Activated T-cell treated with anti-CD3 and anti-CD28 coated beads for 1 hour (primary cell): ENCODE measurements at places on chromosomes 11 and 22.

GRCh38 chr11:113764527-113765219 is 8.8 kb downstream of the ZW10 start:
- no peak for DNase-seq

GRCh38 chr11:19703211-19703610 is 9.4 kb upstream of the NAV2 start:
- no peak for DNase-seq

- peak; percentile 88 for DNase-seq
Observed at GRCh38 chr11:65421794-65422632, 585 bp upstream of the NEAT1 start.

DNA sequence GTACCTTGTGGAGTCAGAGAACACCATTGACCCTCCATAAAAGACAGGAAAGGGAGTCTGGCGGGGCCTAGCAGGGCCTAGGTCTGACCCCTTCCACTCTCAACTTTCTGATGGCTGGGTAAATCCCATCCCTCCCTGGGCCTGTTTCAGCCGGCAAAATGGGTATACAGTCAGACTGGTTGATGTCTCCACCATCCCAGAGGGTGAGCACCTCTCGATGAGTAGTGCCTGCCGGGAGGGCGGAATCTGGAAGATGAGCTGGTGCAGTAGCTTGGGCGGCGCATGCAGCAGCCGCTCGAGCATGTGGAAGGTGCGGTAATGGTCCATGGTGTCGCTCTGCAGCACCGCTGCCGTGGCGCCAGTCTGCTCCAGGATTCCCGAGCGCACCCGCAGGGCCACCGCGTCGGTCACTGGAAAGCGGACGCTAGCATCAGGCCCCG is 528 bp downstream of the FIBP start:
- no peak for DNase-seq
